ENCODE measurements at places on chromosomes 5 and 9. TPM values are rescaled to one million over a fixed set of nuclear protein-coding genes. Genes with fewer than 3 reads are reported as not detected.

MSANTD3 gene
- 75.4 TPM for total RNA-seq

THBS4 gene
- total RNA-seq: 2.0 TPM

HRCT1 gene
- total RNA-seq: 0.82 TPM

ZNF483 gene
- total RNA-seq: 37.1 TPM

ERMP1 gene
- 13.9 TPM for total RNA-seq

DNA sequence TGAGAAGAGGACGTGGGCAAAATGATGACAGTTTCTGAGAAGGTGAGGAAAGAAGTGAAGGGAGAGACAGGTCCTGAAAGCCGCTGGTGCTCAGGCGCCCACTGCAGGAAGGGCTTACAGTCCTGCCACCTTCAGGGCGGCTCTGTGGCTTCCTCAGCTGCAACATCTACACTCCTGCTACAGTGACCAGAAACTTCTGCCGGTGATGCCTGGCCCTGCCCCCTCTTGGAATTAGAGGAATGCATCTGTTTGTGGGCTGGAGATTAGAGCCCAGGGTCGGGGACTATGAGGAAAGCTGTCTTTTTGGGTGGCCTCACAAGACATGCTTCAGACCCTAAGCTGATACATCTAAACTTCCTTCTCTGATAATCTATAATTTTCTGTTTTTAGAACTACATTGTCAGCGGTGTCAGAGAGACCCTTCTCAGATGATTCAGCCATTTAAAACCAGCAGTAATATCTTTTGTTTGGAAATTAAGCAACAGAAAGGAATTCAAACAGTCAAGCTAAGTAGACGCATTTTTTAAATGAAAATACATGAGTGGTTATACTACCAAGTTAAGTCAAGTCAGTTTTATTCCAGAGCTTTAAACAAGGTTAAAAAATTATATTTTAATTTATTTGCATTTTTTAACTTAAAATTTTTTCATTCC, 30.4 kb downstream of the PRDM6 start:
- DNase-seq: no peak

GRCh38 chr5:1111727-1112289, at the start of gene SLC12A7:
Gene SLC12A7 (minus strand): TSS chr5:1112063. CDS start chr5:1111991, 72 bp downstream.
- peak; percentile 70 for DNase-seq

GRCh38 chr9:137851516-137852267, 25.9 kb upstream of the CACNA1B start:
- no peak for DNase-seq

DNA sequence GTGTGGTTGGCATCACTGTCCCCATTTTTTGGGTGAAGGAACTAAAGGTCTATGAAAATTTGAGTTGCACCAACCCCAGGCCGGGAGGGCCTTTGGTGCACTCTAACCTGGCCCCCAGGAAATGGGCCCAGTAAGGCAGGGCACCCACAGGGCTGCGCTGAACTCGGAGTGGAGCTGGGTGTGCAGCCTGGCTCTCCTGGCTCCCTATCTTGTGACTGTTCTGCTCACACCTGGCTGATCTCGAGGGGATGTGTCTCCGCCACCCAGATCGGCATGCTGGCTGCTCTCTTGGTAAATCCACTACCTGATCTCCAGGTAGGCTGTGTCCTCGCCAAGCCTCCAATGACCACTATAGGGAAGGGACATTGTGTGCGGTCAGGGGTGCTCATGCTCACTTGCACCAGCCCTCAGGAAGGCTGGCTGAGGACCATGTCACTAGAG, 259.8 kb downstream of the NSG2 start:
- DNase-seq: no peak

- DNase-seq: no peak
These were observed 56.1 kb downstream of the IRX2 start for GRCh38 chr5:2695200-2695891.

GRCh38 chr9:115883467-115884329, 269.9 kb upstream of the PAPPA start:
- peak; percentile 2 for DNase-seq
